Activated CD4-positive, CD25-positive, alpha-beta regulatory T cell (primary cell): ENCODE measurements at places on chromosomes 3 and 15.

GRCh38 chr3:156176048-156176447, 55.7 kb downstream of the KCNAB1 start:
- no peak for DNase-seq

DNA sequence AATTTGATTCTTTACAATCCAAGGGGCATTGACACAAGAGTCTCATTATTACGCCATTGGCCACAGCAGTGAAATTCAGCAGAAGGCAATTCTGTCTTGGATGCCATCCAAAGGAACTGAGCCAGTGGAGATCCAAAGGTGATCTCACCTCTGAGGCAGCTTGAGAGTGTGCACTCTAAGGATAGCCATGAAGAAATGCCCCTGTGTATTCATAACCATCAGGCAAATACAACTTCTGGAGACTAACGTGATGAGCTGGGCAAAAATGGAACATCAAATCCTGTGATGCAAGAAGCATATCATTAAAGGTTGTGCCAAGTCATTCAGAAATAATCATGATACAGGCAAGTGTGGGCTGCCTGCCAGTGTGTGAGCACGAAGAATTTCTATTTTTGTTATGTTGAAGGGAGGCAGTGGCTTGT, 41.4 kb downstream of the ROBO2 start:
- DNase-seq, result no peak

DNA sequence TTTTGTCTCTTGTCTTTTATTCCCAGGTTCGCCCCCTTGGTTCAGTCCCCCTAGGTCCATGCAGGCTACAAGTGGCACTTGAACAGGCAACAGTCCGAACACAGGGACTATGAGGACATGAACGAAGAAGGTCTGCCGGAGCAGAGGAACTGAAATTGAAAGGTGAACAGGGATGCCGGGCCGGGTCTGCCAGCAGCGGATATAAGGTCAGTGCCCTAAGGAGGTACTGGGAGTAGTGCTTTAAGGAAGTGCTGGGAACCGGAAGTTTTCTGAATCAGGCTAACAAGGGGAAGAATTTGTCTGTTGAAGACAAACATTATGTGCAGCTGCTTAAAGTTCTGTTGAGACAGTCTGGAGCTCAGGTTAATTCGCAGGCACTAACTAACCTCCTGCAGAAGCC, 46.8 kb downstream of the LSM3 start:
- DNase-seq, result no peak

DNA sequence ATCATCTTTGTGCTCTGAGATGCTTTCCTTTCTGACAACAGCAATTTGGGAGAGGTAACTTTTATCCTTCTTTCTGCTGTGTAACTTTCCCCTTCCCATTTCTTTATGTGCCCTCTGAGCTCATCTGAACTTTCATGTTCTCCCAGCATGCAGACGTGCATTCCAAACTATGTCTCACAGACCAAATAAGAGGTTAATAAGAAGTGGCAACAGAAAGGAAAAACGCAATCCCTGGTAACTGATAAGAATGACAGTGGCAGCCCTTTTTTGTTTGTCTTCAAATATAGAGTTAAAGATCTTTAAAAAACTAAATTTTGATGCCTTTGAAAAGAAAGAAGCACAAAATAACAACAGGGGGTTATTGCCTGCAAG, 533.4 kb downstream of the FOXP1 start:
- no peak for DNase-seq

GRCh38 chr3:45066109-45066801, 40.2 kb downstream of the CLEC3B start:
- DNase-seq, result no peak

DNA sequence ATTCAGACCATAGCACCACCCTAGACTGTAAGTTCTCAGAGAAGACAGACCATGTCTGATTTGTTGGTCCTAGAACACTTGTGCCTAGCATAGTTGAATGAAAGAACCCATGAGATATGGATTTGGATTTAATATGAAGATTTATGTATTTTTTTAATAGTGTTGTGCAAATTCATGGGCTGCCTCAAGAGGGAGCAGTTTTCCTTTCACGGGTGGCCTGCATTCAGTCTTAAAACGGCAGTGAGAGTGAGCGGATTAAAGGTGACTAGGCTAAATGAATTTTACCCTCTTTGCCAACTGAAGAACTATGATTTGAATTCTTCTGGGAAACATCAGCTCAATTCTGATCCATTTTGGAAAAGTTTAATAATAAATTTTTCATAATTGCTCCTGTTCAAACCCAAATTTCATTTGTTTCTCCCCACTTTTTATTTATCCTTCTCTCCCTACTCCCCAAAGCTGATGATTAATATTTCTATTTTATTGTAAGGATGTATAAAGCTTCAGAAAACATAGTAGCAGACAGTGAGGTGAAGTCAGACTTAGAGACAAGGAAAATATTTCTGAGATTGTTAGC, 67.3 kb downstream of the MORC1 start:
- DNase-seq, result no peak

GRCh38 chr3:94130690-94131089, 67.8 kb downstream of the NSUN3 start:
- no peak for DNase-seq

DNA sequence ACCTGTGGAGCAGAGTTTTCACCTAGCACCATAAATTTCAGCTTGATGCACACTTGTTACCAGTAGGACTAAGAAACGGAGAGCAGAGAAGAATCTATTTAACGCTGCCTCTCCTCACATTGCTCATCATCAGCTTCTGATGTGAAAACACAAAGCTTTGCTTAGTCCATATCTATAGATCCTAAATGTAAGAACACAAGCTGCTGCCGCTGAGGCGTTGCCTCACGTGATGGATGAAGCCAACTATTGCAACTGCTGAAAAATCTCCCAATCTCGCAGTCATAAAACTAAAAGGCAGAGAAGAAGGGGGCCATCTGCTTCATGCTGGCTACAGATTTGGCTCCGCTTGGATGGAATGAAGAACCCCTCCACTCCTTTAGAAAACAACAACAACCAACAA, 42.7 kb downstream of the CADPS start:
- no peak for DNase-seq

DNA sequence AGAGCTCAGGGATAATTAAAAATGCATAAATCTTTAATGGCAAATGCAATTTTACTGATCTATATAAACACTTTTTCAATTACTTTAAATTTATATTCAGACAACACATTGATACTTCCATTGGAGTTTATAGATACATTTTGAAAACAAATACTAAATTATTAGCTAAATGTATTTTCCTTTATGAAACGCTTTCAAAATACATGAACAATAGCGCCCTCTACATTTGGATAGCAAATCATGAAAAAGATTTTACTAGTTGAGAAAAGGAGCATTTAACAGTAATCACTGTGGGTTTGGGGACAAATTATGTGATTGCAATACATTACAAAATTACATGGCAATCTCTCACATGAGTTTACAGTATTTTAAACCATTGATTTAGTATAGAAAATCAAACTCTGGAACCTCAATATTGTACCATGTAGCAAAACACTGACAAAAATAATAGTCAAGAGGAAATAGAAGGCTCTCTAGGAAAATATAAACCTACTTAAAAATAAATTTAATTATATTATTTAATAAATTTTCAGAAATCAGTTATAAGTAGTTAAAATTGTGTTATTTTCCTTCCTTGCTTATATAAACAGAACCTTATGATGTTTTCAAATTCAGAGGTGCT, 207.9 kb downstream of the ZIC1 start:
- no peak for DNase-seq

DNA sequence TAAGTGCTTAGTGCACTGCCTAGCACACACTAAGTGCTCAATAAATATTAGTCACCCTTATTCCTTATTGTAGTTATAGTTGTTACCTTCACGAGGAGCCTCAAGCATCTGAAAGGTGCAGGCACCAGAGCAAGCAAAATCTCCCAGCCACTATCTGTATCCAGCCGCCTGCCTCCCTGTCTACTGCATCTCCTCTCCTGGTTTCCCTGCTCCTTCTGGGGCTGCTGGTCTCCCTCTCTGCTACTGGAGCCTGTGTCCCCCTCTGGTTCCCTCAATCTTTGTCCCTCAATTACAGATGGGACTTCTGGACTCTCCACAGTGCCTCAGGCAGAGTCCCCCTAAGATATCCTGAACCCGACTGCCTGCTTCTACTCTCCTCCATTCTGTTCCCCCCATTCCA, 18.8 kb downstream of the MYL3 start:
- no peak for DNase-seq
